ENCODE measurements at places on chromosomes 7 and 10.

DNA sequence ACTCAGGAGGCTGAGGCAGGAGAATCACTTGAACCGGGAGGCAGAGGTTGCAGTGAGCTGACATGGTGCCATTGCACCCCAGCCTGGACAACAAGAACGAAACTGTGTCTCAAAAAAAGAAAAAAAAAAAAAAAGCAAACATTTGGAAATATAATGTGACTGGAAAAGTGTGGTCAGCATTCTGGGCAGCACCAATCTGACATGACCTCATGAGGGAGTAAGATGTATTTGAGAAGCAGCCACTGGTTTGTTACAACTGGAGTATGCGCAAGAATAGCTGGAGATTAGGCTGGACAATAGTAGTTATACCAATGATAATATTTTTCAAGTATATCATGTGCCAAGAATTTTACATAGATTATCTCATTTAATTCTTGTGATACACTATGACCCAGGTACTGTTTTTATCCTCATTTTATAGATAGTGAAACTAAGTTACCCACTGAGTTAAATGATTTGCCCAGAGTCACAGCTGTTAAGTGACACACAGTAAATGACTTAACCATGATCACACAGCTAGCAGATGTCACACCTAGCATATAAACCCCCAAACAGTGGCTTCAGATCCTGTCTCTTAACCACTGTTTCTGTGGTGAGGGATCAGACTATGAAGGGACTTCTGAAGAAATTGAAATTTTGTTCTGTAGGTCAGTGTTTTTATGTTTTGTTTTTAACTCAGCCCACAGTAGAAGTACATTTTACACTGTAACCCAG lies 11.1 kb downstream of the MCU start:
- no peak for DNase-seq

GRCh38 chr7:44565097-44565794 lies 8.5 kb downstream of the DDX56 start:
- no peak for DNase-seq

DNA sequence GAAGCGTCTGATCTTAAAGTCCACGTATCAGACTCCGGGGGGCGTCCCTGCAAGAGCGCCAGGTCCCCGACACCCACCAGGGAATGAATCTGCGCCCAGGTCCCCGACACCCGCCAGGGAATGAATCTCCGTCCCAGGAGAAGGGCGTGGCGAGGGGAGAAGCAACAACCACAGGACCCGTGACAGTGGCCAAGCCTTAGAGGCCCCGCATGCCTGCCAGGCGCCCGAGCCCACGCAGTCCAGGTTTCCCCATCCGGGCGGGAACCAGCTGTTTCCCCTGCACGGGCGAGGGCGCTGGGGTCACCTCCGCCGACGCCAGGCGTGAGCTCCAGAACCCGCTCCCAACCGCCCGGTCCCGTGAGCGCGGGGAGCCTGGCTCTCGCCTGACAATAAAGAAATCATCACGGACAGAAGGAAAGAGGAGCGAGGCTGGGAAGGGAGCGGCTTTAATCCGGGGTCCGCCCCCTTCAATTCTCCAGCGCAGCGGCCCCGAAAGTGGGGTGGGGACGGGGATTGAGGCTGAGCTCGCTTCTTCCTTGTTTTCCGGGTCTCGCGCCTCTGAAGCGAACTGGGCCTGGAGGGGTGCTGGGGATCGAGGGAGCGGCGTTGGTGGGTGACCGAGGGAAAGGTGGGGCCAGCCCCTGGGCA lies 29.0 kb upstream of the BMS1 start:
- DNase-seq = no peak

GRCh38 chr7:27134392-27134791 lies 3.8 kb upstream of the HOXA4 start:
- no peak for DNase-seq

- DNase-seq = no peak
These were observed 60.2 kb downstream of the LRRC18 start for GRCh38 chr10:48879451-48879850.

GRCh38 chr7:38306914-38307313 lies 33.5 kb upstream of the TARP start:
- DNase-seq = no peak

DNA sequence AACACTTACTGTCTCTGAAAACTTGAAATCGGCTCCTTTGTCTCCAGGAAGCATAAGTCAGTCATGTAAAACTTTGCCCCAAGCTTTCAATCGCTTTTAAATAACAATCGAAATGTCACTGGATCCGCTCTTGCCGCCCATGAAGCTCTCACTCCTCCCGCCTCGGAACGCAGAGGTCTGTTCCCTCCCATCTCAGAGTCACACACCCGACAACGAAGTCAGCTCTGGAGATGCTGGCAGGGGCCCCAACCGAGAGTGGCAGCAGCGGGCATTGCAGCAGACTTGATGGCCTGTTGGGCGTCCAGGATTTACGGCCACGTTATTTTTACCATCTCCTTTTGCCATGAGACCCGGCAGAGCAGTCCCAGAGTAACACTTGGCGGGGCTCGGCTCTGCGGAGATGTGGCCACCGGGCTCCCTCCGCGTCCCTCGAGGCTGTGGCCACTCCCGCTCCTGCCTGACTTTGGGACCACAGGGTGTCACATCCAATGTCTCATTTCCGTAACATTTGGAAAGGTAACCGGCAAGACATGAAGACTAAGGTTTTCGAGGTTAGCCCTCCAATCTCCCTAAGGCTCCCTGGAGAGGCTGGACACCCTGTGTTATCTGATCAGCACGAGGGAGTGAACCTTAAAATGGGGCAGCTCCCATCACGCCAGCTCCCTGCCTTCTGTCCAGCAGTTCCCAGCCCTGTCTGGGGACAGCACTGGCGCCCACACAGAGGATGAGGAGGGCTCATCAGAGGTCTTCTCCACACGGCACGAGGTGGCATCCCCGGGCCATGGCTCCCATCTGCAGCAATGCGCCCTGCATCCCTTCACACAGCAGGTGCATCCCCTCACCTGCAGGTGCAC lies 62.8 kb upstream of the ADGRA1 start:
- DNase-seq = no peak

- DNase-seq = no peak
These were observed 584.2 kb upstream of the MBL2 start for GRCh38 chr10:53356616-53357349.

GRCh38 chr10:97016728-97017473 lies 168.9 kb downstream of the SLIT1 start:
- DNase-seq = no peak

DNA sequence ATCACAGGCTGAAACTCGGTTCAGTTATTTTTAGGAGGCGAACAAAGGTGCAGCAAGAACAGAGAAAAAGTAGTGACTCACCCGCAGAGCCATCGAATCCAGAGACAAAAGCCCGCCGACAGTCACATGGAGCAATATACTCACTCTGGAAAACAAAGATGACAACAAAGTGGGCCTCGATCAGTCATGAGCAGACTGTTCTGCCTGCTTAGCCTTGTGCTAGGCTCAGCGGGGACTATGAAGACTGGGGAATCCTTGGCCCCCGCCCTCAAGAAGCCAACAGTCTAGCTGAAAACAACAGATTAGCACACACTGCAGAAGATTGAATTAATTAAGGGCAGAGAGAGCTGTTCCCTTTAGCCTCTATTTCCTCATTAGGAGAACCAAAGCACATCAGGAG lies 30.4 kb downstream of the XPNPEP1 start:
- DNase-seq = no peak

GRCh38 chr10:117226813-117227451 lies 14.0 kb upstream of the SLC18A2 start:
- DNase-seq = peak; percentile 5

DNA sequence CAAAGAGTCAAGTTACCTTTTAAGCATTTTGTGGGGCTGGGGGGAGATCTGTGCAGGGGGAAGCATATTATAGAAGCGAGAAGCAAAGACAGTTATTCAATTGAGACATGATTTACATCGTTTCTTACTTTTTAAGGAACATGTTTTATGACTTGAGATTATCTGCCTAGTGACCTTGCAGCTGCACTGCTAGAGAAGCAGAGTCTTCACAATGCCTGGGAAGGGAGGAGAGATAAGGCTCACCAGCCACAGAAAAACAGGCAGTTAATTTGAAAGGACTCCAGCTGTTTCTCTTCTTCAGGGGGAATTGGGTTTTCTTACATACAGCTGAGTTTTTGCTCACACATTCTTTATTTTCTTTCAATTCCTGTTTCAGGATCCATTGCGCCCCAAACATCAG lies 31.0 kb downstream of the PHYH start:
- no peak for DNase-seq

DNA sequence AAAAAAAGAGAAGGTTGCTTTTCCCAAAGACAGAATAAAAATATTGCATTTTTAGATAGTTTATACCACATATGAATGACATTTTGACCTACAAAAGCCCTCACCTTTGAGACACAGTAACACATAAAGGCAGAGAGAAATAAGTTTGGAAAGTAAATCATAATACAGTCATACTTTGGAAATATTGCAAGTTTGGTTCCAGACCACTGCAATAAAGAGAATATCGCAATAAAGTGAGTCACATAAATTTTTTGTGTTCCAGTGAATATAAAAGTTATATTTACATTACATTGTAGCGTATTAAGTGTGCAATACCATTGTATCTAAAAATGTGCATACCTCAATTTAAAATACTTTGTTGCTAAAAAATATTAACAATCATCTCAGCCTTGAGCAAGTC lies 40.3 kb downstream of the CCDC71L start:
- DNase-seq = no peak

- no peak for DNase-seq
These were observed 5.5 kb upstream of the UNC5B start for GRCh38 chr10:71206911-71207310.

GRCh38 chr7:91620827-91621226 lies 259.7 kb downstream of the MTERF1 start:
- DNase-seq = no peak

GRCh38 chr7:20218279-20218678 lies 1.1 kb upstream of the MACC1 start:
- no peak for DNase-seq

- DNase-seq = no peak
These were observed 46.0 kb downstream of the HELLS start for GRCh38 chr10:94591461-94592205.

DNA sequence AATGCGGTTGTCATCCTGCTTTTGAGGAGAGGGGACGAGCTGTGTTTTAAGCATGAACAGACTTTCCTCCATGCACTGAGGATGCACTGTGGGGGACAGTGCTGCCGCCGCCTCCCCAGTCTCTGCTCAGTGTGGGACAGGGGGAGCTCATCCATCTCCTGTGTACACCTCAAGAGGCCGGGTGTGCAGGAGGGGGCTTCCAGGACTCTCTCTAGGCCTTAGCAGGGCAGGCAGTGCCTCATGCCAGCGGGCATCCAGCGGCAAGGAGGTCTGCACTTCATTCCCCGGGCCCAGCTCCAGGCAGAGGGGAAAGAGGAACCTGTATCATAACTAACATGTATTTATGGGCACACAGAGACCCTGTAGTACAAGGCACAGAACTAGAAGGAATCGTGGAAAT lies 89.7 kb downstream of the DIP2C start:
- DNase-seq = no peak

GRCh38 chr10:92387289-92387940 lies 96.4 kb downstream of the MARCHF5 start:
- DNase-seq = no peak

DNA sequence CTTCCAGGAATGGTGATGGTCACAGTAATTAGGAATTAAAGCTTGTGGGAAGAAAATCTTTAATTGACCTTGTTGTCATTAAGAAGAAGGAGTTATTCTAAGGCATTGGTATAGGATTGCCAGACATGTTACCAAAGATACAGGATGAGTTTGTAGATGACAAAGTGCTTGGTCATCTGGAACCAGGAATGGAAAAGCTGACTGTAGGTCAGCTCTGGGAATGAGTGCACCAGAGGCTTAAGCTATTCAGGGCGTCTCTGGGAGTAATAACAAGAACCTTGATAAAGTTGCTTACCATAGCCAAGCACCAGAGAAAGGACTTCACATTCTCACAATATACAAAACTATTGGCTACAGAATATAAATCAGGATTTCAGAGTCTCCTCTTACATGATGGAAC lies 89.0 kb downstream of the PHTF2 start:
- DNase-seq = no peak

DNA sequence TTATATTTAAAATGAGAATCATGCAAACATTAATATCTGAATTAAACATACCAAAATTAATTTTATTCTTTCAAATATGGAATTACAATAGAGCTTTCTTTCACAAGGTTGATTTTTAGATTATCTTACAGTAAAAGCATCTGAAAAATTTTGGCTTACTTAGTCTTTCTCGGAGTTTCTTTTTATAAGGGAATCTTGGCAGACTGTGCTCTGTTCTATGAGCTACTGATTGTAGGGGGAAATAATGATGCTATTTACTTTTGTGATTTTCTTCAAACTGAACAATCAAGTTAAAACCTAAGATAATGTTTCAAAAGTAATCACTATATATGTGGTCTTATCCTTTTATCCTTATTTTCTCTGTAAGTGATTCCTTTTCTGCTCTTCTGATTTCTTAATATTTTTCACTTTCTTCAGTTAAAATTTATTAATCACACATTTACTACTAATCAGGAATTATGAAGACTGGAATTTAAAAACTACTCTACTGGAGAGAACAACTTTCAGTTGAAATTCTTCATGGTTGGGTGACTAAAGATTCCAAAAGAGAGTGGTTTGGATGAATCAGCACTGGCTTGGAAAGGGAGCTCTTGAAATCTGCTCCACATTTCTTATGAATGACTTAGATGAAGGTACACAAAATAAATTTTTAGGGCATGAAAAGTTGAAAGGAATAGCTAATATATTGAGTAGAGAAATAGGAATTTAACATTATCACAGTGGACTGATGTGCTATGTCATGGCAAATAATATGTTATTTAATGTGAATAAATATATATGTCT lies 103.9 kb downstream of the PPP1R9A start:
- DNase-seq = no peak

- no peak for DNase-seq
These were observed 49.2 kb downstream of the ADRA2A start for GRCh38 chr10:111126077-111126476.

GRCh38 chr7:154777489-154777888 lies 225.4 kb downstream of the PAXIP1 start:
- DNase-seq = no peak

- no peak for DNase-seq
These were observed 250.6 kb downstream of the BBS9 start for GRCh38 chr7:33379891-33380525.

DNA sequence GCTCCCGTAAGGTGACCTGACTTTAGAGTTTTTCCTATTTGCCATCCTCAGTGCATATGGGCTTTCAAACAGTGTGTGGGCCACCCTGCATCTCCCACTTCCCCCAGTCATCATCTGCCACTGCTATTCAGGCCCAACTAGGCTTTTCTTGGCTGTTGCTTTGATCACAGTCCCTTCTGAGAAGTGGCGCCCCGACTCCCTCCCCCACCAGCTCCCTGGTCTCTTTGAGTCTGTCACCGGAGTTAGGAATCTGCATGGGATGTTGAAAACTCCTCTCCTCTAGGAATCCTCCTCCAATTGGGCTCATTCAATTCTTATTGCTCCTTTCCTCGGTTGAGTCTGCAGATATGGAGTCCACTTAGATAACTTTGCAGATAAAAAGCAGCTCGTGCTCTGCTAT lies 32.1 kb downstream of the HIF1AN start:
- DNase-seq = no peak

GRCh38 chr10:131464789-131465188 lies 153.3 kb upstream of the TCERG1L start:
- no peak for DNase-seq

All from NCI-H748 treated with DMSO at 0.1 percent for 48 hours (cell line).